Right kidney (tissue), 9 donors: ENCODE measurements at places on chromosomes 12 and 14.

- DNase-seq: no peak
These were observed 219.7 kb upstream of the TMPO start for GRCh38 chr12:98295681-98296080.

DNA sequence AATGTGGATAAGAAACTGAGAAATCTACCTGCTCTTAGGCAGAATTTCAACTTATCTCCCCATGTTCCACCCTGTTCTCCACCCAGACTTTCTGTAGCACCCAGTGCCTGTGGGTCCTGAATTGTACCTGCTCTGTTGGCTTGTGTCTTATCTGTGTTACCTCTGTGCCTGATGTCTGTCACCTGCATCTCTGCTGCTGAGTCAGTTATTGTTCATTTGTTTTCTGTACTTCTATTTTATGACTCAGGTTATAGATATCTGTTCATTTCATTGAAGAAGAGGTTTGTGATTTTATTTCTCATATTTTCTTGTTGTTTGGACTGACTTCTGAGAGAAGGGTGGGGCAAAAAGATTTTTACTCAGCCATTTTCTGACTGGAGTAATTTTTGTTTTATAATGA lies 11.7 kb downstream of the SOCS4 start:
- no peak for DNase-seq

DNA sequence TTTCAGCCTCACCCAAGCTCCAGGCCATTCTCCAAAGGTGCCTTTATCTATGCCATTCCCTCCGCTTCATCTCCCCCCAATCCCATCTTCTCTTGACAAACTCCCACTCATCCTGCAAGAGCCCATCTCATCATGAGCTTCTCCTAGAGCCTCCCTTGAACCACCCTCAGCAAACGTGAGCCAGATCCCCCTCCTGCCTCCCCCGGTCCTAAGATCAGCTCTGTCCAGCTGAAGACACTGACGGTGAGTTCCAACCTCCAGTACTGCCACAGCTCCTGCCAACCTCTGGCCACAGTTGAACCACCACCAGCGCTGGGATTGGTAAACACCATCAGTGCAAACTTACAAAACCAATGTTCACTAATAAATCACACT lies 124.6 kb downstream of the BCL11B start:
- no peak for DNase-seq

- DNase-seq: no peak
These were observed 2.4 kb downstream of the RNASE8 start for GRCh38 chr14:21059842-21060613.

DNA sequence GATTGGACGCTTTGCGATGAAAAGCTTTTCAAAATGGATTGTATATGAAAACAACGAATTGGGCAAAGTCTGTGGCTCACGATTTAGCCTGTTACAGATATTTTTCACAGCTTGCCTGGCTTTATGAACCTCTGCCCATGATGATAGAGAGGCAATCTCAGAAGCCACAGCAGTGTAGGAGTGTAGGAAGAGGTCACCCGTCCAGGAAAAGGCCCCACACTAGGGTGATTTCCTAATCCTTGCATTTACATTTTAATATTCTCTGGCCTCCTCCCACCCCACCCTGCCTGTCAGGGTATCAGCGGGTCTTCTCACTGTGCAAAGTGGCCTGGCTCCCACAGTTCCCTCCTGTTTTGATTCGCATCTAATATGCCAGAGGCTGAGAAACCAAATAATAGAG lies 81.8 kb upstream of the FOXN3 start:
- no peak for DNase-seq

DNA sequence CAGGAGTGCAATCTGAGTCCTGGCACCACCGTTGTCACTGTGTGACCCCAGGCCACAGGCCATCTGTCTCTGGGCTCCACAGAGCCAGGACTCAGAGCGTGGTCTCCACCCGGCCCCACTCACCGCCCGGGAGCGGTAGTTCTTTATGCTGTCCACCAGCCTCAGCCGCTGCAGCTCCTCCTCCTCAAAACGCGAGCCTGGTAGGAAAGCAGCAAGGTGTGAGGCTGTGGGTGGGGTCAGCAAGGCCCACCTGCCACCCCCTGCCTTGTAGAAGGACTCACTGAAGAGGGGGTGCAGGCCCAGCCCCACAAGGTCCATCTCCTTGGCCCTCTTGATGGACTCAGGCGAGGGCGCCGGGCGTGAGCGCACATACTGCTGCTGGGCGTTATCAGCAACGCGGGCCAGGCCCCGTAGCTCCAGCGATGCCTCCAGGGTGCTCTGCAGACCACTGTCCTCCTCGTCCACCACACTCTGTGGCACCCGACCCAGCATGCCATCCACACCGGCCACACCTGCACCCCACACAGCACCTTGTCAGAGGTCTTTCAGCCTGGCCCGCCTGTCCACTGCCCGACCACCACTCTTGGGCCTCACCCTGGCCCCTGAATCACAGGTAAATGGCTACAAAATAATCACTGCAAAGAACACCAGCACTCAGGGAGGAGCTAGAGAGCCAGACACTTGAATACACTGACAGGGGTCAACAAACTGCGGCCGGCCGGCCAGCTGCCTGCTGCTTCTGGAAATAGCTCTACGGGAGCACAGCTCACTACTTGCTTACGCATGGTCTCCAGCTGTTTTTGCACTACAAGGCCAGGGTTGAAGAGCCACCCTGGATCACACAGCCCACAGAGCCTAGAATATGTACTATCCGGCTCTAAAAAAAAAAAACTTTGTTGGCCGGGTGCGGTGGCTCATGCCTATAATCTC lies 16.3 kb downstream of the CFAP73 start:
- no peak for DNase-seq

GRCh38 chr14:47210099-47210498 lies 465.3 kb downstream of the MDGA2 start:
- no peak for DNase-seq

DNA sequence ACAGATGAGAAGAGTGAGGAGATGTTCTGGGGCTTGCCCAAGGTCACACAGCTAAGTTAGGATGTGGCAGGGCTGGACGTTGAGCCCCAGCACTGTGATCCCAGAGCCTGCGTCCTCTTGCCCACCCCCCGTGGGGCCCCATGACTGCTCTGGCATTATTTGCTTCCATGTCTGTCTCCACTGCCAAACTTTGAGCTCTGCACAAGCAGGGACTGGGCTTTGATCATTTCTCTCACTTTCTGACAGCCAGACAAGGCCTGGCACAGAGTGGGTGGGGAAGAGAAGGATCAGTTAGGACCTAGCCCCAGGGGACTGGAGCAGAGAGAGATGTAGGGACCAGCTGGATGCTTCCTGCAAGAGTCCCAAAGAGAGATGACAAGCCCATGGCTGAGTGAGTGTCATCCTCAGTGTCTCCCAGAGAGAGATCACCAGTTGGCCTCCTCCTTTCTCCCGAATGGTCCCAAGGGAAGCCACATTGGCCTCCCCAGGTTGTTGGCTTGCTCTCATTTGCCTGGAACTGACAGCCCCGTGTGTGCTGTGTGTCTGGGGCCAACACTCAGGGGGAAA lies 126.7 kb upstream of the PWP1 start:
- DNase-seq: no peak

DNA sequence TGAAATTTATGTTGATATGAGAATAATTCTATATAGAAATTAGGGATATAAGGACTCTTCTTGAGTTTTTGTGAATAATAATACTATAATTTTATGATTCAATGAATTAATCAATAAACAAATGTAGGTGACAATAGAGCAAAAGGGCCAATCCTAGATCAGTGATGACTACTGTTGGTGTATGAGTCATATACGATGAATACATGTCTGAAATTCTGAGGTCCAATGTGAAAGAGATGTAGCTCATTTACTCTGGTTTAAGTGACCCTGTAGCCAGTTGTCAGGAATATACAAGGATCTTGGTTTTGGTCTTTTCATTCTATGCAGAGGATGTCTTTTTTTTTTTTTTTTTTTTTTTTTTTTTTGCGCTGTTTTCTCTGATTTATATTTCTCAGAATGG lies 72.1 kb upstream of the RTL1 start:
- no peak for DNase-seq

DNA sequence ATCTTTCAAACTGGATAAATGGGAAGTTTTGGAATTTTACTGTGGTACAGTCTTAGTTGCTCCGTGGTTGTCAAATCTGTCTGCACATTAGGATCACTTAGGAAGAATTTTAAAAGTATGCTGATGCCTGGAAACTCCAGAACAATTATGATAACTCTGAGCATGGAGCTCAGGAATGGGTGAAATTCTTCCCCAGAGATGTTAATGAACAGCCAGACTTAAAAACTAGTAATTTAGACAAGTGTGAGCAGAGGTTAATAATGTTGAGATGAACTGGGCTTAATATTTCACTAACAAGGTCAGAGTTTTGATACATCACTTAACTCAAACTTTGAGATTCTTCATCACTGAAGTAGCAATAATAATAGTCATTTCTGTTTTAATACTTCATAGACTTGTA lies 94.5 kb downstream of the NTS start:
- no peak for DNase-seq

DNA sequence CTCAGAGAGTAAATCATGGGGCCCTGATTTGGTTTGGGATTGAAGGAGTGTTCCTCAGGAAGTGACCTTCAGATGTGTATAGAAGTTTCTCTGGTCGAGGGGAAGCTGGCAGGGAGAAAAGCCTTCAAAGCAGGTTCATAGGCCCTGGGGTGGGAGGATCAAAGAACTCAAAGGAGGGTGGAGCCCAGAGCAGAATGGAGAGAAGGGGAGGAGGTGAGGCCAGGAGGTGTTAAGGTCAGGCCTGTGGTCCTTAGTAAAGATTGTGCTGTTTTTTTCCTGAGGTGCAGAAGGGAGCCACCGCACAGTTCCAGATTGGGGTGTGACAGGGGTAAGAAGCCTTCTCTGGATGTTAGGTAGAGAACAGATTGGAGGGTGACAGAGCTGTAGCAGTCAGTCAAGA lies 9.7 kb upstream of the CFAP251 start:
- DNase-seq: no peak

- no peak for DNase-seq
These were observed 52.3 kb upstream of the TMCC3 start for GRCh38 chr12:94702696-94703095.

- DNase-seq: no peak
These were observed 399 bp upstream of the WASHC4 start for GRCh38 chr12:105107171-105107493.

DNA sequence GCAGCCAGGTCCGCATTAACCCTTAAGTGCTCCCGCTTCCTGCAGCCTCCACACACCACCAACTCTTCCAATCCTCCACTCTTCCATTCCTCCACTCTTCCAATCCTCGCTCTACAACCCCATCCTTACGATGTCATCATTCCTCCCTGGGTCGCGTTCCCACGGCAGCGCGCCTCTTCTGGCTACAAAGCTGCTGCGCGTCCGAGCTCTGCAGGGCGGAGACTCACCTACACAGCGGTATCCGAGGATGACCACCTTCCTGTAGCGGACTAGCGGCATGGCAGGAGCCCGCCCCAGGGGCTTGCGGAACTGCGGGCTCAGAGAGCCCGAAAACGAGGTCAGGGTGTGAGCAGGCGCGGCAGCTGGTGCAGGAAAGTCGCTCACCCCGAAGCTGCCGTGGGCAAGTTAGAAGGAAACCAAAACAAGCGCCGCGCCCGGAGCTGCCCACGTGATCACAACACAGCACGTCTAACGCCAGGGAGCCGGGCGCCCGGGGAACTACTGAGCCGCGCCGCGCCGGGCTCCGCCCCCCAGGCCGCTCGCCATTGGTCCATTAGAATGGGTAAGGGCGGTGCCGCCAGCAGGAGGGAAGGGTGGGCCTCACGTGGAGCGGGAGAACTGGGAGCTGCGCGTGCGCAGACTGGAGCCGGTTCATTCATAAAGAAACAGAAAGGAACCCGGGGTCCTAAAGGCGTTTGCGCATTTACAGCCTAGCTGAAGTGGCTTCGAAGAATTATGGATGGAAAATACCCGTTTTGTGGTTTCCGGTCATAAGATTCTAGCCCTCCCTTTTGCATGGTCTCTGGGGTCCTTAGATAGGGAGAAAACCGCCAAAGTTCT lies at the start of gene RHEBL1:
RHEBL1 (minus strand) TSS at position 473 of the 840 bp plus-strand sequence; CDS start at position 279, 194 bp downstream.
- peak; percentile 95 for DNase-seq

DNA sequence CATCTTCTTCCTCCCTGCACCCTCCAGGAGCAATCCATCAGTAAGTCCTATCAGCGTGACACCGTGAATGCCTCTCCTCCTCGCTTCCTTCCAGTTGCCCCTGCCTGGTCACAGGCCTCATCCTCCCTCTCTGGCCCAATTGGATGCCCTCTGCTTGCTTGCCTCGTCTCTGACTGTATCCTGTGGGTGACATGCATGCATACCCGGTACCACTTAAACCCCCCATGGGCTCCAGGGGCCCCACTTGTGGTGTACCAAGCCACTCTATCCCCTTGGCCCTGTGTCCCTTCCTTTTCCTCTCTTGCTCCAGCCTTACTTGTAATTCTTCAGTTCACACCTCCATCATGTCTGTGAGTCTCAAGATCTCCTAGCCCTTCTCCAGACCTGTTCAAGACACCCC lies 106.0 kb upstream of the RTL1 start:
- no peak for DNase-seq

GRCh38 chr12:93978553-93978952 lies 169.8 kb upstream of the PLXNC1 start:
- DNase-seq: no peak

DNA sequence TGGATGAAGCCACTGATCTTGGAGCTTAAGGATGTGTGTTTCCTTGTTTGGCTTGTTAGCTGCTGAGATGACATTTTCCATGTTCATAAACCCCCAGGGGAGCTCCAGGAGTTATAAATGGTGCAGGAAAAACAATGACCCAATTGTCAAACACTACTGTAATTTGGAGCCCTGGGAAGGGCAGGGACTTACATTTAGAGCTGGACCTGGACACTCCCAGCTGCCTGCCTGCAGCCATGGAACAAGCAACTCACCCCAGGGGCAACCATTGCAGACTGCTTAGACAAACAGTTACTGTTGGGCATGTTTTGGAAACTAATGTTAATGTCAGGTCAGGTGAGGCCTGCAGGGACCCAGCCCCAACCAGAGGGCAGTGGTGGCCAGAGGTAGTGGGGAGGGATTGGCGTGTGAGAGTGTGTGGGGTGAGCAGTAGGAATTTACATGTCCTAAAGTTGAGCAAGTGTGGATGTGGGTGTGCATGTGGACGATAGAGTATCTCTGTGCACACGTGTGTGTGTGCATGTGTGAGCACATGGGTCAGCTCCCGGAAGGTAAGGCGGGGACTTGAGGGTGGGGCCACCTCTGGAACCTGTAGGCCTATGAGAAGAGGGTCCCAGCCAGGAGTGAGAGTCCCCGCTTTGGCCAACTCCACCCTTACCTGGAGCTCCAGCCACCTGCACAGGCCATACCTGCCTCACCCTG lies 86.4 kb upstream of the NOS1 start:
- DNase-seq: no peak
